ENCODE measurements at places on chromosomes 3 and 15.

DNA sequence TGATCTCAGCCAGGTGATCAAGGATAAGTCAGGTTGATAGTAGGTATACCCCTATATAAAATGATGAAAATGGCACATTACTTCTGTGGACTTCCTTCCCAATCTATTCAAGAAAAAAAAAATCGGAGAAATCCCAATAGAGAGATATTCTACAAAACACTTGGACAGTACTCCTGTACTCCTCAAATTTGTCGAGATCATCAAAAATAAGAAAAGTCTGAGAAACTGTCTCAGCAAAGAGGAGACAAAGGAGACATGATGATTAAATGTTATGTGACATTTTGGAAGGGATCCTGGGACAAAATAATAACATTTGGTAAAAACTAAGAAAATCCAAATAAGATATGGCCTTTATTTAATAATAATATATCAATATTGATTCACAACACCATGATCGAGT, 94.6 kb downstream of the DCLK3 start:
- DNase-seq: no peak

GRCh38 chr3:123155471-123156011, 46.2 kb upstream of the SEC22A start:
- DNase-seq: no peak

GRCh38 chr3:144499001-144499930, 527.6 kb downstream of the DIPK2A start:
- DNase-seq: no peak

DNA sequence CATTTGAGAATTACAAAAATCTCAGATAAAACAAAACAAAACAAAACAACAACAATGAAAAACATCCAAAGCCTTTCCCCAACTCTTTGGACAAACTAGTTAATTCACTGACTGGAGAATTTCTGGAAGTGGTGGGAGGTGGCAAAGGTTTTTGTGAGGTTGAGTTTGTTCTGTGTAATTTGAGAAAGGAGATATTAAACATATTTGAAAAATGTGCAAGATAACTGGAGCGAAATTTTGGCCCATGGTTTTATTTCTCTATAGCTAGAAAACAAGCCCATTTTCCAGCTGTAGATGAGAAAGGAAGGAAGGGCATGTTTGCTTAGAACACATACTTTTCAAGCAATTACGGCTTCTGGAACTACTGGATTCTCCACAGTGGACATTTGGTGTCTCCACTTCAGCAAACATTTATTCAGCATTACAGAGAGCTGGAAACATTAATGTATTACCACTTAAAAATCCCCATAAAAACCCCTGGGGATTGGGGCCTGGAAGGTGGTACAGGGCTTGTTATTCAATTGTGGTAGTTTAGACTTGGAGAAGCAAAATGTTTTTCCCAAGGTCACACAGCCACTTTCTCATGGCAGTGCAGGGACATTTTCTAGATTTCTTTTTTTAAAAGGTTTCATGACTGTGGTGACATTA, 135.8 kb downstream of the THSD4 start:
- DNase-seq: no peak

- DNase-seq: no peak
Observed at GRCh38 chr15:58459560-58459959, 27.8 kb downstream of the LIPC start.

- DNase-seq: no peak
Observed at GRCh38 chr3:112477891-112478290, 21.4 kb downstream of the BTLA start.

Data from C1 segment of cervical spinal cord (tissue), 14 donors.